Left renal cortex interstitium (tissue), 4 donors: ENCODE measurements at places on chromosomes 1 and 21.

- DNase-seq, result no peak
Measured at GRCh38 chr1:25993197-25993951, 4.5 kb downstream of the PAFAH2 start.

- no peak for DNase-seq
Measured at GRCh38 chr21:36710729-36711048, 11.8 kb downstream of the SIM2 start.

- DNase-seq, result no peak
Measured at GRCh38 chr1:180266275-180267210, 36.5 kb downstream of the LHX4 start.

GRCh38 chr1:159763686-159764085 is 17.1 kb upstream of the DUSP23 start:
- no peak for DNase-seq

DNA sequence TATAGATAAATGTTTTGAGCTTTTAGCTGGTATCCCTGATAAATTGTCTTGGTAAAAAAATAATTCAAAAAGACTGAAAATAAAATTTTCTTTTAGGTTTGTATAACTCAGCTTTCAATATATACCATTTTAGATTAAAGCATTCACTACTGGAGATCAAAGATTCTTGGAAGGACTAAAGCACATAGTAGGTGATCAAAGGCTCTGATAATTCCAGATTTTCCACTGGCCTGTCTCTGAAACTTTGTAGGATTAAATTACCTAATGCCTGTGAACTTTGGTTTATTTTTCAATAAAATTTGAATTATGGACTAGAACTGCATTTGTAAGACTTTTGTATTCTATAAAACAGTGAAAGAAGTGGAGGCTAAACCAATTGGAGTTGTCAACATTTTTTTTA is 1.2 kb upstream of the RGS18 start:
- no peak for DNase-seq
